Activated T-helper 9 cell treated with anti-CD3 and anti-CD28 coated beads, Interleukin-2, amount 50 U/mL, for 16 hours (primary cell): ENCODE measurements at places on chromosomes 2 and 18.

DNA sequence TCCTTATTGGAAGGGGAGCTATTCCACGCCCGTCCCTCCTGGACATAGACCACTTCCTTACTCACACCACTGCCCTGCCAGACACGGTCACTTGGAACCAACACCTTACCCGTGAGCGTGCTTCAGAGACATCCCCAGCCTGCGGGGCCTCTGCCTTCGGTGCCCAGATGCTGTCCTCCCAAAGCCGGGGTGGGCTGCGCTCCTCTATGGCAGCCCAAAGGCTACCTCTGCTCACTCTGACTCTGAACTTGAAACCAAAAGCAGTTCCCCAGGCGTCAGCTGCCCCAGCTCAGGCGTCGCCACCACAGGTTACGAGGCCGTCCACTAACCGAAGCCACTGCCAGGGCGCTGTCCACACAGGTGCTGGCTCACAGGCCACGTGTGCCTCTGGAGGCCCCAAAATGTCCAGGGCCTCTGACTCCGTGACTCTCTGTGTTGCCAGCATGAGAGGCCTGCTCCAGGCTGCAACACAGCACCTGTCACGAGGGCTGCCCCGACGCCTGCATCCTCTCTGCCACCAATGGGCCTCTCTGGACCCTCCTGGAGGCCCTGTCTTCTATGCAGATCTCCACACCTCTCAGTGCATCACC, 23.8 kb downstream of the HDAC4 start:
- DNase-seq: no peak

DNA sequence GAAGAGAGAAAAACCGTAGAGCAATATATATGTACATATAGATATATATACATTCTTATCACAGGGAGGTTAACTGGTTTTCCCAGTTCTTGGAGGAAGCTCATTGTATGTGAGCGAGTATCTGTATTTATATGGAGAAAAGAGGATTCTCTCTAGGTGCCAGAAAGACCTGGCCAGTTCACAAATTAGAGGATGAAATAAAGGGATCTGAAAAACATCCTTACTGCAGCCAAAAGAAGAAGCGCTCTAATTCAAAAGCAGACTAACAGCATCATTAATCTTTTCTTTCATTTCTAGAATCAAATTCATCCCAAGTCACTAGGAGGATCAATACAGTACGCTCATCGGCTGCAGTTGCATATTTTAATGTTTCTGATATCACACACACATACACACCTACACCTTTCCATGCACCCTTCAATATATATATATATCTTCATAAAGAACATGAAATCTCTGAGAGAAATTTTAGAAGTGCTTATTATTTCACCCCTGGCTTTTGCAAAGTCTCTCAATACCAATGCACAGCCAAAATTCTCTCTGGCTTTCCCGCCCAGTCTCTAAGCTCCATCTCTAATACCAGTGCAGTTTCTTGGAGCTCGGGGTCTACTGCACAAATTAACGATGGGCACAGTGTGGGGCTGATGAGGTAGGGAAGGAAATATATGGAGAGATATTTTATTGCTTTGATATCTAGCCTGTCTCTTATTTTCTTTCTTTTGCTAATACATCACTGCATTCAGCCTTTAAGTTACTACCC, 731 bp downstream of the NRXN1 start:
- DNase-seq: no peak

GRCh38 chr2:149601141-149601796, 13.7 kb upstream of the MMADHC start:
- no peak for DNase-seq

- DNase-seq: no peak
Observed at GRCh38 chr2:10911291-10912075, at the start of gene KCNF1. Gene KCNF1 (plus strand): TSS chr2:10911934. CDS start chr2:10912427, 493 bp downstream.

DNA sequence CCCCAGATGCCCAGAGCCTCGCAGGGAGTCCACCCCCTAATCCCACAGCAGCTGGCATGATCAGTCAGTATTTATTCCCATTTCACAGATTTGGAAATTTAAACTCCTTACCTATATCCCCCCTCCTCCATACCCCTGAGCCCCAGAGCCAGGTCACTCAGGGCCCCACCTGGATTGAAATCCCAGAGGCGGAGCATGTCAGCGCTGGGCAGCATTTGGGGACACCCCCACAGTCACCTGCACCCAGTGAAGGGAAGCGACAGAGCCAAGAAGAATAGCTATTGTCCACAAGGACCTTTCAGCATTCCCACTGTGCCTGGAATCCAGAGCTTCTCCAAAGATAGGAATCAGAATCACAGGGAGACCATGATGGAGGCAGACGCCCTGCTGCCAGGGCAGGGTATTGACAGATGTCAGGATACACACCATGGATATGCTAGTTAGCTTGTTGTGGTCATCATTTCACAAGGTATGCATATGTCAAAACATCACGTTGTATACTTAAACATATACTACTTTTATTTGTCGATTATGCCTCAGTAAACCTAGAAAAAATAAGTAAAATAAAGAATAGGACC, 968 bp upstream of the ASTL start:
- DNase-seq: no peak

GRCh38 chr2:46451131-46451711, 28.1 kb upstream of the TMEM247 start:
- DNase-seq: no peak

DNA sequence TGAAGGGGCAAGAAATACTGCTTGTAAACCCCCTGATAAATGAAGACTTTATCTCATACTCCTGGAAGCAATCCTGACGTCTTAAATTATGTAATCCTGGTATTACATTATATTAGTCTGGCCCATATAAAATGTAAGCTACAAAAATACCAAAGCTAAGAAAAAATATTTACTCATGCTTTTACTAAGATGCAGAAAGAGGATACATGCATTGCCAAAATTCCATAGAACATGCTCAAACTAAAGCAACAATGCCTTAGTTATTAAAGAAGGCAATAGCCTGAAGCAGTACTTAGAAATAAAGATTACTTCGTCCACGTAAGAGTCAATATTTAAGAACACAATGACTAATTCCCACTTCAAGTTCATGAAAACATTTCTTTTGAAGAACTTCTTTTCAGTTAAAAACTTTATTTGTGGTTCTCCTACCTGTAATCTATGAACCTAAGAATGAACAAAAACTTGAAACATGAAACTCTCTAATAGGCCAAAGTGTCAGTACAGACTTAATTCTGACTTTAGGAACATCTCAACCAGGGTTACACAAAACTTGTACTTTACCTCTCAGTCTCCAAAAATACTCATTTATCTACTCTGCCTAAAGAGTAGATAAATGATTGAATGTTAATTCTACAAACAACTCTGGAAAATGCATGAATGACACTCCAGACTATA, 117.3 kb downstream of the THADA start:
- DNase-seq: no peak

GRCh38 chr2:1415501-1415900, 2.2 kb downstream of the TPO start:
- no peak for DNase-seq

DNA sequence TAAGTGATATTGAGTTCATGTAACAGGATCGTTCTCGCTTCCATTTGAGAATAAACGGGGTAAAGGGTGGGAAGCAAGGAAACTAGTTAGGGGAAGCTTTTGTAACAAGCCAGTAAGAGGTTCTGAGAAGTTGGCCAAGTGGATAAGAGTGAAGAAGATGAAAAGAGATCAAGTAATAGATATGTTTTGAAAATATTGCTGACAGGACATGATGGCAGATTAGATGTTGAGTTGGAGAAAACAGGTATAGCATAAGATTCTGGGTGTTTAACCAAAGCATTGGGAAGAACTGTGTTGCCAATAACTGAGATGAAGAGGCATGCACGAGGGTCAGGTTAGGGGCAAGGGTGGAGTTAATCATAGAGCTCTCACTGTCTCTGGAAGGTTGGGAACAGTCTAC, 330.0 kb upstream of the LRRTM1 start:
- DNase-seq: no peak

DNA sequence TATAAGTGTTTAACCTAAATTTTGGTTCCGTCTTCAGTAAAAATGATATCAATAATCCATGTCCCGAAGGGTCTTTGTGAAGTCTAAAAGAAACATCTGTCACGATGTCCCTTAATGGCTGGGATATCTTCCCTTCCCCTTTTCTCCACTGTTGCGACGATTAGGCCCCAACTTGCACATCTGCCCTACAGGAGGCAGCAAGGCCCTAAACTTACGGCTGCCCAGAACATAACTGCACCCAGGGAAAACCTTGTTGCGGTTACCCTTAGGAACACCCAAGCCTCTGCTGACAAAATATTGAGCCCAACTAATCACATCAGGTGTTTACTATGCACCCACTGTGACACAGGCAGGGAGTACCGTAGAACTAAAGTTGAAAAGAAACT, 1.3 kb upstream of the SMAD2 start:
- no peak for DNase-seq

DNA sequence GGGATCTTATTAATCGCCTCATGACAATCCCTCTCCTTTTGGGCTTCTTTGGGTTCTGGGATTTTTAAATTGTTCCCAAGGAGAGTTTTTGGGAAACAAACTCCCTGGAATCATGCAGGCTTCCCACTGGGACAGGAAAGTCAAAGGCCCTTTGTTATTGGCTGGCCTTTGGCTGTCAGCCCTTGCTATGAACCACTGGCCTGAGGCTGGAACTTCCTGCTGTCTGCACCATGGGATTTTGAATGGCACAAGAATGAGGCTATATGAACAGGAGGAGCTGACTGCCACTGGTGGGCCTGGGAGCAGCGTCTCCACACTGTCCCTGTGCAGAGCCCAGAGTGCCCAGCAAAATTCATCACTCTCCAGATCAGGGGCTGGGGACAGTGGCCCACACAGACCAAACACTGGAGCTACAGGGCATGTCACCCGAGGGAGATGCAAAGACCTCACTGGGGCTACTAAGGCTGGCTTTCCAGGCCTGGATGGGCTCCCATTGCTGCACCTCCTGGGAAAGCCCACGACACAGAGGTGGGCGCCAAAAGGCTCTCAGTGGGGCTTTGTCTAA, 35.7 kb downstream of the STEAP3 start:
- DNase-seq: no peak

- no peak for DNase-seq
Observed at GRCh38 chr2:69022548-69022947, 9.6 kb downstream of the ANTXR1 start.

DNA sequence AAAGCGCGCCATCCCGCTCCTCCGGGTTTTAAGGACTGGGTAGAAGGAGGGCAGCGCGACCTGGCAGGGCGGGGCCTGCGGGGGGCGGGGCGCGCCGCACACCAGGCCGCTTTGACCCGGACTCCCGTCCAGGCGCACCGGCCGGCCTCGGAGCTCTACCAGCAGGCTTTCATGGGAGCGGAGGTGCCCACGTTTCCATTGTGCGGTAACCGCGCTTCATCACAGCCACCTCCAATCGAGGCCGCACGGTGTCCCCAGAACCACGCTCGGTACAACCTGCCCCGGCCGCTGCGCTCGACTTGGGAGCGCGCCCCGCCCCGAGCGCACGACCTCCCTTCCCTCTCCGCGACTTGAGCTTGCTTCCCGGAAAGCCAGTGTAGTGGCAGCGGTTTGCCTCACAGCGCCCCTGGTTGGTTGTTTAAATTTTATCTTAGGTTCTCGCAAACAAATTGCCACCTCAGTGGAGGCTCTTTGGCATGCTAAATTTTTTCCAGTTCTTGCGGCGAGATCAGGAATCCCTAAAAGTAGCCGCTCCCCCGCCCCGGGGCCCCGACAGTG, 280 bp upstream of the CYP1B1 start:
- DNase-seq: no peak

- no peak for DNase-seq
Observed at GRCh38 chr2:100806550-100806949, 13.4 kb upstream of the NPAS2 start.

- no peak for DNase-seq
Observed at GRCh38 chr2:231287696-231288095, 89.3 kb downstream of the ARMC9 start.

GRCh38 chr2:67782443-67782842, 280.4 kb downstream of the C1D start:
- no peak for DNase-seq

DNA sequence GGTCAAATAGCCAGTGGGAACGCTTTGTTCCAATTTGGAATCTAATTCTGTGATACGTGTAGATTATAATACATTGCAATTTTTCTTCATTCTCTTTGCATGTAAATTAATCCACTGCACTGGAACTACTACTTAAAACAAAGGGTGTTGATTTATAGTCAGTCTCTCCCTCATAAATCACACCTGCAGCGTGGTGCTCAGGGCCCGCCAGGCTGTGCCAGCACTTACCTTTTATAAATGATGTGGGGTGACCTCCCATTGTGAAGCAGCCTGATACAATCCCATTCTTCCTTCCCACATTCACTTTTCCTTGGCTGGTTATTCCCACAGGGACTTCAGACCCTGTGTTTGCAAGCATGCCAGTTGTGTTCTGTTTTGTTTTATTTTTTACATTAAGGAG, 302.3 kb upstream of the ID2 start:
- no peak for DNase-seq

- DNase-seq: no peak
Observed at GRCh38 chr2:209314653-209315052, 109.2 kb upstream of the MAP2 start.

GRCh38 chr2:136297312-136297711, 179.4 kb upstream of the CXCR4 start:
- no peak for DNase-seq

GRCh38 chr2:205685314-205686055, 3.2 kb downstream of the NRP2 start:
- no peak for DNase-seq

GRCh38 chr18:48136051-48136826, 205.8 kb upstream of the SMAD2 start:
- DNase-seq: no peak

GRCh38 chr18:62045316-62045715, 141.5 kb downstream of the PIGN start:
- DNase-seq: no peak

- no peak for DNase-seq
Observed at GRCh38 chr2:175251425-175252041, 70.0 kb upstream of the ATP5MC3 start.

- no peak for DNase-seq
Observed at GRCh38 chr2:105417857-105418436, 19.1 kb upstream of the FHL2 start.

DNA sequence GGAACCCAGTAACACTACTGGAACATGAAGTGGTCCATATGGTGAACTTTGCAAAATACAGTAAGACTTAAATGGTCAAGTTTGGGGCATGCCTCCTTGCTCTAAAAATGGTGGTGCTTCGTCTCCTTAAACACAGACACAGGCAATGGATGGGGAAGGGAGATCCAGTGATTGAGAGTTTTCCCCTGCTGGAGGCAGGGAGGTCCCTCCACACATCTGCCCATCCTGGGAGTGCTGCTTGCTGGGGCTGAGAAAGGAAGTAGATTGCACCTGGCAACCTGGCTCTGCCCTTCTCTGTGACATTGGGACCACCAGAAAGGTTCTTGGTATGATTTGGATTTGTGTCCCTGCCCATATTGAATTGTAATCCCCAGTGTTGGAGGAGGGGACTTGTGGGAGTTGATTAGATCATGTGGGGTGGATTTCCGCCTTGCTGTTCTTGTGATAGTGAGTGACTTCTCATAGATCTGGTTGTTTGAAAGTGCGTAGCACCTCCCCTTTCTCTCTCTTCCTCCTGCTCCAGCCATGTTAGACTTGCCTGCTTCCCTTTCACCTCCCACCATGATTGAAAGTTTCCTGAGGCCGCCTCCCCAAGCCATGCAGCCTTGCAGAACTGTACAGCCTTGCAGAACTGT, 35.4 kb upstream of the SKOR2 start:
- no peak for DNase-seq
